ENCODE measurements at places on chromosomes 5 and 9. TPM values are rescaled to one million over a fixed set of nuclear protein-coding genes. Genes with fewer than 3 reads are reported as not detected.

The PRLR gene
- 105 TPM for total RNA-seq

The IL12B gene
- total RNA-seq = not detected

The PDE4D gene
- total RNA-seq = 2.5 TPM

The CKS2 gene
- total RNA-seq = 19.3 TPM

The SCGB3A2 gene
- total RNA-seq = 0.79 TPM
